SK-N-SH treated with all-trans-retinoic acid at 6 μM for 48 hours (cell line): ENCODE measurements at places on chromosomes 3 and 15.
A peak's percentile ranks its signal among the peaks of the same experiment; 100 is the strongest.

- peak; percentile 92 for ATAC-seq
These were observed 31.5 kb downstream of the KCNAB1 start for GRCh38 chr3:156151824-156152428.

- no peak for ATAC-seq
These were observed 51.9 kb upstream of the CDIN1 start for GRCh38 chr15:36527235-36528162.

DNA sequence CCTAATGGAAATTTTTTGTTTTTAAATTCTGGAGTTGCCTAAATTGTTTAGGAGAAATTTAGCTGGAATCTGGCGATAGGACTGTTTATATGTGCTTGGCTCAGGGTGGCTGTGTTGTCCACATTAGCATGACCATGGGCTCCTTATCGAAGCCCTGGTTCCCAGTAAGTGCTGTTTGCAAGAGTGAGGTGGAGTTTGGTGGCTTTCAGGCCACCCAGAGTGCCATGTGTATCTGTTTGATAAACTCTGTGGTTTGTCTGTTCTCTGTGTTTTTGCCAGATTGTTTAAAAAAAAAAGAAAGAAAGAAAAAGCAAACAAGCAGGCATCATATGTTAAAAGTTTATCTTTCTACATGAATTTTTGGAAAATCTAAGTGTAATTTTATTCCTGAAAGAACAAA lies 51.5 kb downstream of the PLCL2 start:
- ATAC-seq = no peak

DNA sequence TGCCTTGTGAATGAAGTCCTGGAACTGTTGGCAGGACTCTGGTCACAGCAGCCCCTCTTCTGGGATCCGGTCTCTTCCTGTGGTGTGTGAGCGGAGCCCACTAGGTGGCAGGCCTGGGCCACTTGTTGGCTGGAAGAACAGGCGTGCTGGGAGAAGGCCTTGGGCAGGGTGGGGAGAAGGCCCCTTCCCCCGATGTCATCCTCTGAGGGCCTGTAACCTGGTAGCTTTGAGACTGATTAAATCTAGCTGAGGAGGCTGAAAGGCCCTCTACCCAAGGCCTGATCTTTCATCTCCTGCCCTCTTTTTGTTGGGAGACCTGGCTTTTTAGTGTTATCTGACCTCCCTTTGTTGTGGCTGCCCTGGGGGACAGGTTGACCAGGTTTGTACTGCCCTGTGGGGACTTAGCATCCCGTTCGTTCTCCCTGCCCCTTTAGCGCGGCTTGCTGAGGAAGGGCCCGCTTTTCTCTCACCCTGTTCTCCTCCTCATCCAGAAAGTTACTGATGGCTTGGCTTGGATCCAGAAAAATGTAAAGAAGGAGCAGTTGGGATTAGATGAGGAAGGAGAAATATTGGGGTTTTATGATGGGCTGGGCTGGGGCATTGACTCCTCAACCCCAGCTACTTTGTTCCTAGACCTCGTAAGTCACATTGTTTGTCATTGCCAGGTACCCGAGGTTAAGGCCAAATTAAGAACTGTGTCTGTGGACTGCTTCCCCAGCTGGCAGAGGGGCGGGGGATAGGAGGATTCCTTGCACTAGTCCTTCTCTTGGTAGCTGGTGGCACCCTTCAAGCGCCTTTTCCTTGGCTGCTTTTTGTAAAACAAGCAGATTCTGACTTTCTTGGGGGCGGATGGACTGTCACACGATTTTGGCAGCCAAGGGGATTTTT lies 48.5 kb downstream of the CHCHD6 start:
- ATAC-seq = peak; percentile 99

DNA sequence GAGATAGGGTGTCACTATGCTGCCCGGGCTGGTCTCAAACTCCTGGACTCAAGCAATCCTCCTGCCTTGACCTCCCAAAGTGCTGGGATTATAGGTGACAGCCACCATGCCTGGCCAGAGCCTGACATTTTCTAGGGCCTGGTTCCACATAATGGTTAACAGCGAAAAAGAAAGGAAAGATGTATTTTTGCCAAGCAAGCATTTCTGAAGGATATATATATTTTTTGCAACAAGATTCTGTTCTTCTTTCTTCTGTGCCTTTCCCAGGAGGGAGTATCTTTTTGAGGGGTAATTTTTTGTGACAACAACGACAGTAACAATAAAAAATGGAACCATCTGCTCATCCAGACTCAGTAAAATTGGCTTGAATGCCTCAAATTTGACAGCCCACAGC lies 8.3 kb upstream of the DNAJA4 start:
- no peak for ATAC-seq

DNA sequence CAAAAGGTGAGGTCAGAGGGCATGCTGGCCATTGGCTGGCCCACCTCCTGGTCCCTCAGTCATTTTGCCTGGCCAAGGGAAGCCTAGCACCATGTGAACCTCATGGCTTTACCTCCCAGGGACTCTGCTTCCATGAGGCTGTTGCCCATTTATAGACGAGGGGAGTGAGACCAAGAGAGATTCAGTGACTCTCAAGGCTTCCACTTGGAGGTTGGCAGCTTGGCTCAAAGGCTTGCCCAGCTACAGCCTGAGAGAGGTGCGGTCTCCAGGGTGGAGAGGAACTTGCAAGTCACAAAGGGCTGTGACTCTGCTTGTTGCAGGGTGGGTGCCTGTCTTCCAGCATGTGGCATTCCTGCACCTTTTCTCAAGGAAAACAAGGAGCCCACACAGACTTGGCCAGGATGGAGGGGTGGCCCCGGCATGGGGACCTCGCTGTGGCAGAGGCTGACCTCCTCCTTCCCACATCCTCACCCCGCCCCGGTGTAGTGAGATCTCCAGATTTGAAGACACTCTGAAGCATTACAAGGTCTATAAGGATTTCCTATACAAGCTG lies 24.5 kb downstream of the CFAP100 start:
- no peak for ATAC-seq

DNA sequence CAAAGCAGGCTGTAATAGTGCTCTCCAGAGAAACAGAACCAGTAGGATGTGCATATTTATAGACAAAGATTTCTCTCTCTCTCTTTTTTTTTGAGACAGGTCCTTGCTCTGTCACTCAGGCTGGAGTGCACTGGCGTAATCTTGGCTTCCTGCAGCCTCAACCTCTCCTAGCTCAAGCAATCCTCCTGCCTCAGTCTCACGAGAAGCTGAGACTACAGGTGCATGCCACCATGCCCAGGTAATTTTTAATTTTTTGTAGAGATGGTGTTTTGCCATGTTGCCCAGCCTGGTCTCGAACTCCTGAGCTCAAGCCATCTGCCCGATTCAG lies 67.1 kb upstream of the CHD2 start:
- no peak for ATAC-seq

GRCh38 chr3:148175214-148175613 lies 522.5 kb upstream of the AGTR1 start:
- ATAC-seq = peak; percentile 76

DNA sequence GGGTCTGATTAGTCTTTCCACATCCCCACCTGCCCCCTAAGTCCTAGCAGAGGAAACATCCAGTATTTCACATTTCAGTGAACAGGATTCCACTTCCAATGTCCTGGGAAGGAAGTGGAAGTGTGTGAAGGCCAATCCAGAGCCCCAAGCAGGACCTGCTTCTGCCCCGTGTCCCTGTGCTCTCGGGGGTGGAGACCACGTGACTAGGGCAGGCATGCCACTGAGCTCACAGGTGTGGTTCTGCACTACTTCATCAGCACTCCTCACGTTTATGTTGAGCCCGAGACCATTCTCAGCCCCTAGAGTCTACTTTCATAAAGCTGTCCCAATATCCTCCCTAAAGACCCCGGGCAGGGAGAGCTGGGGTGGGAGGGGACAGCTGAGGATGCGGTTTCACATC lies 84.3 kb downstream of the RAB11A start:
- no peak for ATAC-seq

GRCh38 chr15:67177752-67178151 lies 76.7 kb downstream of the AAGAB start:
- no peak for ATAC-seq

DNA sequence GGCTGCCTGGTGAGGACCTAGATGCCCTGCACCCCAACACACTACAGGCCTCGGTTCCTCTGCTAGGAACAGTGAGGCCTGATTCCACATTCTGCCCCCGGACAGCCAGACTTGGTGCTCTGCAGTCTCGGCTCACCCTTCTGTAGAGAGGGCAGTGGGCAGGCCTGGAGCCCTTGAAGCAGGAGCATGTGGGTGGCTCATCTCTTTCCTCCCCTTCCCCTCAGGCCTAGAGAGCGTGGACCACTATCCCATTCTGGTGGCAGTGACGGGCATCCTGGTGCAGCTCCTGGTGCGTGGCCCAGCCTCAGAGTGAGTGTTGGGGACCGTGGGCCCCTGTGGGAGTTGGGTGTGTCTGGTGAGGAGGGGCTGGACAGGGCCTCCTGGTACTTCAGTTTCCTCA lies 3.3 kb downstream of the AMIGO3 start:
- no peak for ATAC-seq

DNA sequence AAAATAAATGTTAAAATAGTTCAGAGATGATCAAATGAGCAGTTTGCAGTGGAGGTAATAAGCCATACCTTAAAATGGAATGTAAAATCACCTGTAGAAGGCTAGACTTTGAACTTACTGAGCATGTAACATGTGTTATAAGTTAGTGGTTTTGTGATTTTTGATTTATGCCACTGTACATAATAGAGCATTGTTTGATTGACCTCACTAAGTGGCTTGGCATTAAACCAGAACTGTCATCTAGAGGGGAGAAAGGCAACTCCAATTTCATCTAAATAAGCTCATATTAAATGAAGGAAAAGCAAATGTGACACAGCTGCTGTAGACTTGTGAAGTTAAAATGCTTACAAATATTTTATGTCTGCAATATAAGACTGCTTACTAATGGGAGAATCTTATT lies 387.9 kb downstream of the ZIC1 start:
- no peak for ATAC-seq

DNA sequence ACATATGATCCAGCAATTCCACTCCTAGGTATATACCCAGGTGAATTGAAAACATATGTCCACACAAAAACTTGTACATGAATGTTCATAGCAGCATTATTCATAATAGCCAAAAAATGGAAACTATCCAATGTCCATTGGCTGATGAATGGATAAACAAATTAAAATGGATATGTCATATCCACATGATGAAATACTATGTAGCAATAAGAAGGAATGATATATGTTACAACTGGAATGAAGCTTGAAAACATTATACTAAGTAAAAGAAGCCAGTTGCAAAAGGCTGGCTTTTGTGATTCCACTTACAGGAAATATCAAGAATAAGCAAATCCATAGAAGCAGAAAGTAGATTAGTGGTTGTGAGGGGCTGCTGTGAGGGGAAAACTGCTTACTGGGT lies 33.7 kb downstream of the BNC1 start:
- ATAC-seq = no peak

GRCh38 chr15:67786646-67787045 lies 38.7 kb upstream of the SKOR1 start:
- no peak for ATAC-seq

DNA sequence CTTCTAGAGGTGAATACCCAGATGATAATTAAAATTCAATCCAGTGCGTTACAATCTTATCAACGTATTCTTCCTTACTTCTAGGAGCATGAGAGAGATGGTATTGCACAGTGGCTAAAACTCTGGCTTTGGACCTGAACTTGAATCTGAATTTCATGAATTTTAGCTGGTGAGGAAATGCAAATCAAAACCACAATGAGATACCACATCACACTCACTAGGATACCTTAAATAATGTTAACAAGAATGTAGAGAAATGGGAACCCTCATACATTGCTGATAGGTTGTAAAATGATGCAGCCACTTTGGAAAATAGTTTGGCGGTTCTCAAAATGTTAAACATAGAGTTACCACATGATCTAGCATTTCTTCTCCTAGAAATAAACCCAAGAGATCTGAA lies 47.1 kb upstream of the TSC22D2 start:
- no peak for ATAC-seq

DNA sequence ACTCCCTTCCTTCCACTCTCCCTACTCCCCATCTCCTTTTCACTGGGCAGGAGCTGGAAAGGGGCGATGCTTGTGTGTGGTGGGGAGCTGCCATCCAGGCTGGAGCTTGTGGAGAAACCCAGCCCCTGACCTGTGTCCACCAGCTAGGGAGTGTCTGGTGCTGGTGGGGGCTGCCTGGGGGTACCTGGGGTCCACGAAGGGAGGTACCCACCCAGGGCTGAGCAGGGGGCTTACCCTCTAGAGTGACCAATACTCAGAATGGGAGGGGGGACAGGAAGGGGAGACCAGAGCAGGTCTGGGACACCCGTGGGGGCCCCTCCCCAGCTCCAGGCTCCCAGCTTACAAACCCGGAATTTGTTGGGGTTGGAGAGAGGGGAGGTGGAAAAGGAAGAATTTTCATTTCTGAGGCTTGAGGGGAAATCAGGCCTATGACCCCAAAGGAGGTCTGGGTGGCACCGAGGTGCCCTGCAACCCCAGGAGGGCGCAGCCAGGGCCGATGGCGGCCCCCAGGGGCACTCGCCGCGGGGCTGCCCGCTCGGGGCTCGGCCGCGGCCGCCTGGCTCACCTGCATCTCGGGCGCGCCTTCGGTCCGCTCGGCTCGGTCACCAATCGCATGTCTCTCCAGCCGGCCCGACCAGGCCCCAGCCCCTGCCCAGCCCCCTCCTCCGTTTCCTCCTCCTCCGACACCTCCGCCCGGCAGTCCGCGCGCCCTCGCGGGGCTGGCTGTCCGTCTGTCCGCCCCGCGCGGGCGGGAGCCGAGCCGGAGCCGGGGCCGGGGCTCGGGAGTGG lies 773 bp downstream of the LINGO1 start:
- no peak for ATAC-seq

DNA sequence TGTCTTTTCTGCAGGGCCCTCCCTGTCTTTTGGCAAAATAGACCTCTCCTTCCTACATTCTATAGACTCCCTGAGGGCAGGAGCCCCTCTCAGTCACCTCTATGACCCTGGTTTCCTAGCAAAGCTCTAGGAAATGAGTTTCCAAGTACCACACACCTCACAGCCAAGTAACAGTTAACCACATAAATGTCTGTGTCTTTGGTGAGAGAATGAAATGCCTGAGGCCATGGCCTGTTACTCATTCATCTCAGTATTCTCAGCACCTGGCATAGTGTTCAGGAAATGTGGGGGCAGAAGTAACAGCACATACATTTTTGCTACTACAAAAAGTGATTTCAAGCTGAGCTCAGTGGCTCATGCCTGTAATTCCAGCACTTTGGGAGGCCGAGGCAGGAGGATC lies 21.0 kb downstream of the RFT1 start:
- no peak for ATAC-seq

- ATAC-seq = no peak
These were observed 38.7 kb downstream of the PDIA5 start for GRCh38 chr3:123105201-123106189.

GRCh38 chr3:195139876-195140240 lies 131.1 kb downstream of the XXYLT1 start:
- ATAC-seq = peak; percentile 58; the same call in 2 of the 3 replicates

- no peak for ATAC-seq
These were observed 114.1 kb upstream of the PPP2R3A start for GRCh38 chr3:135851201-135852081.

DNA sequence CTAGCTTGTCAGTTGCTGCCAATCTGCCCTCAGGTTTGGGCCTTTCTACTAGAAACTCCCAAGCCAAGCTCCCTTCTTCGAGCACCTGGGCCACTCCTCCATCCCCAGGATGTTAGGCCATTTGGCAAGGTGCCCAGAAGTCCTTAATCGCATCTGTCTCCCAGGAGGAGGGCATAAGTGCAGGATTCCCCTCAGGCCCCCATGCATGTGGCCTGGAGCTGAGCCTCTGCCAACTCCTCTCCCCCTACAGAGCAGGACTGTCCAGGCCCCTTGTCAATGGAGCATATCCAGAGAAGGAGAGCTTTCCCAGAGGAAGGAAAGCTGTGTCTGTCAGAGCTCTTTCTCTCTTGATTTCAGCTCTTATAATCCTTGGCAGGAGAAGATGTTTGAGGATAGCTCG lies 182.6 kb upstream of the ROPN1 start:
- ATAC-seq = peak; percentile 84

GRCh38 chr3:52054661-52055511 lies 1.5 kb downstream of the DUSP7 start:
- peak; percentile 4; the same call in 1 of the 3 replicates for ATAC-seq
